ENCODE measurements at places on chromosomes 5 and 9. TPM values are rescaled to one million over a fixed set of nuclear protein-coding genes. Genes with fewer than 3 reads are reported as not detected.

Gene BARHL1
- total RNA-seq = not detected

Gene UBAC1
- total RNA-seq = 31.3 TPM

Gene TLE1
- total RNA-seq = 32.0 TPM

Gene TRIM14
- 0.94 TPM for total RNA-seq

Gene WHRN
- total RNA-seq = 1.4 TPM

Gene GABRA6
- not detected for total RNA-seq

Gene UBLCP1
- total RNA-seq = 11.2 TPM

Gene TAF11L7
- total RNA-seq = not detected

Gene TRIM52
- 5.7 TPM for total RNA-seq

Gene COL15A1
- total RNA-seq = 1.1 TPM

Gene LCN1
- not detected for total RNA-seq

Gene CAMK2A
- 0.47 TPM for total RNA-seq

Gene DDX4
- total RNA-seq = not detected

Gene GLDC
- 0.09 TPM for total RNA-seq

Gene ANGPTL2
- total RNA-seq = 55.8 TPM

Gene SNCB
- 0.32 TPM for total RNA-seq

Gene C5orf52
- not detected for total RNA-seq

Gene CDC20B
- total RNA-seq = 0.09 TPM

Gene SH2D3C
- not detected for total RNA-seq

Gene GRIN1
- total RNA-seq = not detected

Gene HAVCR1
- total RNA-seq = not detected

Measured in bronchial smooth muscle cell (primary cell).